ENCODE measurements at places on chromosomes 6 and 20.

GRCh38 chr6:43033496-43034189, 12.2 kb downstream of the RRP36 start:
- DNase-seq: no peak

DNA sequence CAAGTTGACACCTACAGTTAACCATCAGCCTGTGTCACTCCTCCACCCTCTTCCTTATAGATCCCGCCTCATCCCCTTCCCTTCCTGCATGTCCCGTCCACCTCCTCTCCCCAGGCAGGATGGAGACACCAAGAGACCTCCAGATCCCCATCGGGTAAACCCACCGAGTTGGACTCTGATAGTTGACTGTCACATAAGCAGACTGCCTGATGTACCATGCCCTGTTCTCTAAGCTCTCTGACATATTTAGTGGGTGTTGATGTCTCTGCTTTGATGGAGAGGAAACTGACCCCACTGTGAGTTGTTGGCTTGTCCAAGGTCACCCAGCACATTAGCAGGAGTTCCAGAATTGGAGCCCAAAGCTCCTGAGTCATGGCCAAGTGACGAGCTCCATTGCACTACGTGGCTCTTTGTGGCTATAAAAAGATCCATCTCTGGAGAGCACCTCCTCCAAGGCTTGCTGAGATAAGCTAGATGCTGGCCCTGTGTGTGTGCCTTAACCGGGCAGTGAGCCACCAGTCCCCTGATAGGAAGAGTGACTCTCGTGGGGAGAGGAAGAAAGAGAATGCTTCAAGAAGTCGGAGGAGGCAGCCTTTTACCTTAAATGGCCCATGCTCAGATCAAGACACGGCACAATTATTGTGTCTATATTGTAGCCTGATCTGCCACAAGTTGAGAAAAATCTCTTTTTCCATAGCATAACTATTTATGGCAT, 236.0 kb upstream of the ECI2 start:
- DNase-seq: no peak

DNA sequence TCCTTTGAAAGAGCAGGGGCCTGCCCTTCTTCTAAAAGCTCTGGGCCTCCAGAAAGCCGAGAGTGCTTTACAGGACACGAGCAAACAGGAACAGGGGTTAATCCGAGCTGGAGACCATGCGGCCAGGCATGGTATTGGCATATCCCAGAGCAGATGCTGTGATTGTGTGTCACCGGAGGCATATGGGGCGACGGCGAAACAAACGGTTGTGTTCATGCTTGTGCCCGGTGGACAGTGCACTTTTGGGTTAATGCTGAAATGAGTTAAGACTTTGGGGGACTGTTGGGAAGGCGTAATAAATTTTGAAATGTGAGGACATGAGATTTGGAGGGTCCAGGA, 1088.7 kb upstream of the DEFB115 start:
- no peak for DNase-seq

- DNase-seq: no peak
Observed at GRCh38 chr20:40080041-40080652, 608.9 kb downstream of the MAFB start.

GRCh38 chr6:35400901-35401311, 51.2 kb upstream of the FANCE start:
- no peak for DNase-seq

DNA sequence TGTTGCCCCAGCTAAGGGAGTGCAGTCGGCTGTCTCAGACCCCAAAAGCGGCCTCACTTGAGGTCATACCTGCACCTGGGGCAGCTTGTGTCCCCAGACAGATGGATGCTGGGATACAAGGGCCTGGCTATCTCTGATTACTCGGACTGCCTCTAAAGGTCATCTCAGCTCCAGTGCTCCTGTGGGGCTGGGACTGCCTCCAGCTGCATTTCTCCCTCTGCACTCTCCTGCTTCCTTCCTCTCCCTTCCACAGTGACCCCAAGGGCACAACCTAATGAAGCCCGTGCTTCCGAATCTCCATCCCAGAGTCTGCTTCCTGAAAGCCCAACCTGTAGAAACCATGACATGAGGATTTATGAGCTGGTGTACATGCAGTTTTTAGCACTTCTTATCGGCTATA, 22.8 kb upstream of the OCSTAMP start:
- no peak for DNase-seq

- no peak for DNase-seq
Observed at GRCh38 chr6:86477500-86478148, 459.7 kb upstream of the HTR1E start.

GRCh38 chr6:68634726-68635411, at the start of gene ADGRB3:
Gene ADGRB3, plus strand, starts transcription at chr6:68635282. Its CDS starts 3,394 bp downstream, at chr6:68638676.
- DNase-seq: peak; percentile 36

DNA sequence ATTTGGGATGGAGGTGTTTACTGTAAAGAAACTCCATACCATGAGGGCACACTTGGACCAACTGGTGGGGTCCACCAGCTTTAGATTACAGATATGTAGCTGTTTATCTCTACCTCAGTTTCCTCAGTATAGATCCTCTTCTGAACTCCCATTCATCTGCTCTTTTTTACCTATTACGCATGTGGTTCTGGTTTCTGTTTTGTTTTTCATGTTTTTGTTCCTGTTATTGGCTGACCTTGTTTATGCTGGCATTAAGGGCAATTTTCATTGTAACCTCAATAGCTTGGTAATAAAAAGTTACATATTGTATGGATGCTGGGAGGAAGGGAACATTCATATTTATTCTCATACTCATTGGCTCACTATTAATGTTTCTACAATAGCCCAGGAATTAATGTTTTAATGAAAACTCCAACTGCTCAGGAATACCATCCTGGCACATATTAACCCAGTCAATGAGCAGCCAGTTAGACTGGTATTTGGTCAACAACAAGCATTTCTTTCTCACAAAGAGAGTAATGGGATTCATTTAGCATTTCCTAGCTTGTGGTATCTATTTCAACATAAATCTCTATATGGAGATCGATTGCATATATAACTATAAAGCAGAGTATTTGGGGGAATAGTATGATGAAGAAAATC, 83.8 kb upstream of the FAM184A start:
- no peak for DNase-seq
